ENCODE measurements at places on chromosomes 3 and 15.

- no peak for DNase-seq
Measured at GRCh38 chr15:89393056-89393455, 58.4 kb upstream of the POLG start.

GRCh38 chr3:20043396-20043795 is 3.1 kb downstream of the KAT2B start:
- DNase-seq = peak; percentile 61

GRCh38 chr3:39101022-39101689 is 6.3 kb downstream of the GORASP1 start:
- no peak for DNase-seq

DNA sequence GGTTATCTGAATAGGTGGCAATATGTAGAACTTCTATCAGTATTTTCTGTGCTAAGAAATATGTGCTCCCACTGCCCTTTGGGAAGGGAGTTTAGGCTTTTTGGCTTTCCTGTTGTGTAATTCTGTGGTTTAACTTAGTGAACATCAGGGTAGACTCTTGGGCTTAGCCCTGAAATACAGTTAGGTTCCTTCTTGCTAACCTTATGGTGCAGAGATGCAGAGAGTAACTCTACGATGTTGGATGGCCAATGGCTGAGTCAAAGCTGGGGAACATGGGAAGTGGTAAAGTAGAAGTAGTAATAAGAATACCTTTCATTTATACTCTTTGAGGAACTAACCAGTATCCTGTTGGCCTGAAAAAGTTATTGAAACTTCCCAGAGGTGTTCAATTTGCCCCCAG is 80.8 kb upstream of the IL12A start:
- DNase-seq = no peak

DNA sequence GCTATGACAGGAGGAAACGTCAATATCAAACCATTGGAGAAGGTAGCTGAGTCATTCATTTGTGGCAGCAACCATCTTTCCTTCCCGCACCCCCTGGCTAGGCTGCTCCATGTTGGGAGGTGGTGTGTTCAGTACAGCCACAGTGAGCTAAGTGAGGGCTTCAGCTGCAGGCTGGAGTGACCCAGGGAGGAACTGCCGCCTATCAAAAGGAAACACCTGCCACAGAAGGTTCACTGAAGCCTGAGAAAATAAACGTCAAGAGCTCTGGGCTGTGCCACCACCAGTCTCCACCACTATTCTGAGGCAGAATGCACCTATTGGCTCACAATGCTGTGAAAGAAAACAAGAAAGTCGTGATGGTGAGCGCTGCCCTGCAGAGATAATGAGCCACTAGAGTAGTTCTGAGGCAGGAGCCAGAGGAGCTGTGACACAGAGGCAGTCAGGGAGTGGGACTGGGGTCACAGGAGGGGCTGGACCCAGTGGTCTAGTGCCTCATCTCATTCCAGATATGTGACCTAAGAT is 34.8 kb upstream of the CD47 start:
- DNase-seq = no peak

GRCh38 chr3:149808209-149808829 is 4.7 kb upstream of the RNF13 start:
- DNase-seq = peak; percentile 85

GRCh38 chr15:65211482-65211982 is 259 bp upstream of the CILP start:
- DNase-seq = no peak

- DNase-seq = no peak
Measured at GRCh38 chr3:48596676-48597407, 1.7 kb upstream of the COL7A1 start.

DNA sequence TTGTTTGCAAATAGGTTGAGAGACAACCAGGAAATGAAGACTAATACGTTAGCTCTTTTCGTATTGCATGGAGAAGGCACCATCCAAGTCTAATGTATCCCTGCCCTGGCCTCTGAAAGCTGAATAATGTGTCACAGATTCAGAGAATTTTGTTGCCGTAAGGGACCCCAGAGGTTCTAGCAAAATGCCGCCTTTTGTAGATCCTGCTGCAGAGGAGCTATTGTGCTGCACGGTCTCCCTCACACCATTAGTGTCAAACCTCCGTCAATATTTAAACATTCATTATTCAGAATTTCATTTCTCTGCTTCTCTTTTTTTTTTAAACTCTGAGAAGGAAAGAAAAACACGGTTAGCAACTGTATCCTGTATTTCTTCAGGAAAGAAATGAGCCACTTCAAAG is 238.7 kb downstream of the EPHB1 start:
- no peak for DNase-seq

- no peak for DNase-seq
Measured at GRCh38 chr15:98413933-98414546, 234.3 kb upstream of the IGF1R start.

DNA sequence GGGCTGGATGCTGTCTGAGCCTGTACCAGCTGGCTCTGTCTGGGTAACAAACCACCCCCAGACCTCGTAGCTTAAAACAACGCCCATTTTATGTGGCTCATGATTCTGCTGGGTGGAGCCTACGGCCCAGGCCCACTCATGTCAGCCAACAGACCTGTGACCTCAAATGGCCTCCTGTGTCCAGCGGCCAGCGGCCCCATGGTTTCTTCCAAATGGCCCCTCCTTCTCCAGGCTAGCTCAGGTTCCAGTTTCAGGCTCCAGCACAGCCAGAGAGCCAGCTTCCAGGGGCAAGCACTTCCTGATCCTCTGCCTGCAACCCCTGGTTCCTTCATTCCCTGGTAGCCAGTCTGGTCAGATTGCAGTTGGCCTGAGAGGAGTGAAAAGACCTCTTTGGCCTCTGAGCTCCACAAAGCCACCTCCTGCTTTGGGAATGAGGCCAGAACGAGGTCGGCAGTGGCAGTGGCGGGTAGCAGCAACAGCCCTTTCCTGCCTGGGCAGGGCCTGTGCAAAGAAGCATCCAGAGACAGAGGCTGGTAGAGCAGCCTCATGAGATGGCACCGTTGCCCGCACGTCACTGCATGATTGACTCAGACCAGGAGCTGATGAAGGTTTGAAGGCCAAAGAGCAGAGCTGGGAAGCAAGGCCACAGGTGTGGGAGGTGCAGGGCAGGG is 21.0 kb upstream of the PLXNA1 start:
- no peak for DNase-seq
